ENCODE measurements at places on chromosomes 12 and 14.

GRCh38 chr12:119683816-119684215, 15.9 kb downstream of the PRKAB1 start:
- DNase-seq, result no peak

DNA sequence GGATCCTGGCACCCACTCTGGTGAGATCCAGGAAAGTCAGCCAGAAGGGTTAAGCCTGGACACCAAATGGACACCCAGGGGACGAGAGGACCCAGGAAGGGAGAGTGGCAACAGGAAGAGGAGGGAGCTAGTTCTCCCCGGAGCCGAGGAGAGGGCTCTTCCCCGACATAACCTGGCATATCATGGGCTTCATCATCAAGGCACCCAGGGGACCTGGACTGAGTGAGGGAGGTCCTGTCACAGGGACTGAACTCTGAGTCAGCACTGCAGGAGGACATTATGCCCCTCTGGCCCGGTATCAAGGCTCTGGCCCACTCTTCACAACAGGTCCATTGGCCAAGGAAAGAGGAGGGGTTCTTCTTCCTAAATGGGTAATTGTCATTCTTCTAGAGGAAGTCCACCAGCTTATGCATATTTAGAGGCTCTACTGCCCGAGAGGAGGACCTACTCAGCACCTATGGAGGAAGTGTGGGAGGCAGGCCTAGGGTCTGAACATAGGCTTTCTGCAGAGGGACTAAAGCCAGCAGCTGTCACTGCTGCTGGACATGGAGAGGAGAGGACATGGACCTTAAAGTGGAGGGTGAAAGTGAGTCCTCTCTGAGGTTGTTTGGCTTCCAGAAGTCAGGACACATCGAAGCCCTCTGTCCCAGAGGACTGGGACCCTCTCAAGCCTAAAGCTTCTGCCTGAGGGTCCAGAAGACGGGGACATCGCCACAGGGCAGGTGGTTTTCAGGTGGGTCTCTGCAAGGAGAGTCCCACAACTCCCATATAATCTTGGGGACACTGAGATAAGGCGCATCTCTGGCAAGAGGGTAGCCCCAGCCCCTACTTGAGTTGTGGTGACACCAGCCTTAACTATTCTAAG, 18.6 kb downstream of the ISCA2 start:
- no peak for DNase-seq

GRCh38 chr12:11949738-11950411, 120.9 kb upstream of the BCL2L14 start:
- DNase-seq, result no peak

GRCh38 chr12:30691122-30691879, 4.4 kb downstream of the IPO8 start:
- DNase-seq, result no peak

DNA sequence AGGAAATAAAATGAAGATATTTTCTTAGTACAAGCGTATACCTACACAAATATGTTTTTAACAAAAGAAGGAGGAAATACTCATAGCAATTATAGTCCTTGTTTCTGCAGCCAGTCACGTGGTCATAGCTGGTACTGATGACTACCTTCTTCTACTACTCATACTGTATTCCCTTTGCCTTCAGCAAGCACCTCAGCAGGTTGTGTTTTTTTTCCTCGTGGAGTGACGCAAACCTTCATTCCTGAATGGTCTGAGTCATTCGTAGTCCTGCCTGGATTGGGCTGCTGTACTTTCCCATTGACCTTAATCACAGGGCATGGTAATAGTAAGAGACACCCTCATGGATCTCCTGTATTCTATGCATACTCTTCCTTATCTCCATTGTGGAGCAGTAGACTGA, 25.7 kb upstream of the SLC16A7 start:
- DNase-seq, result no peak

- DNase-seq, result peak; percentile 82
Observed at GRCh38 chr12:2958432-2959191, 585 bp upstream of the TEAD4 start.

GRCh38 chr12:96048393-96048969, 13.1 kb upstream of the LTA4H start:
- no peak for DNase-seq

- DNase-seq, result peak; percentile 61
Observed at GRCh38 chr12:1842183-1842904, 22.0 kb downstream of the LRTM2 start.

DNA sequence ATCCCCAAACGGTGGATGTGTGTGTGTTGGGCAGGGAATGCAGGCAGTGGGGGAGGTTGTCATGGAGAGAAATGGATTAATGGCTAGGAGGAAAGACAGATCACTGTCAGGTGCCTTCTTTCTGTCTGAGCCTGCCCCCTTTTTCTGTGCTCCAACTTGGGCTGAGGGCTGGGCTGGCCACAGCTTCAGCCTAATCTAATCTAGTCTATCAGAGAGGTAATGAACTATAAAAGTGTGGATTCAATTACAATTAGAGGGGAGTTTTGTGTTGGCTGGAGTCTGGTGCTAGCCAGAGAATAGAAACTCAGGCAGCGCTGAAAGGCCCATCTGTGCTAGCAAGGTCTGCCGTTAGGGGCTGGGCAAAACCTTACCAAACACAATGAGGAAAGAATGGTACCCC, 41.2 kb downstream of the NEUROD4 start:
- no peak for DNase-seq

GRCh38 chr12:124684496-124684895, 117.1 kb upstream of the NCOR2 start:
- no peak for DNase-seq

DNA sequence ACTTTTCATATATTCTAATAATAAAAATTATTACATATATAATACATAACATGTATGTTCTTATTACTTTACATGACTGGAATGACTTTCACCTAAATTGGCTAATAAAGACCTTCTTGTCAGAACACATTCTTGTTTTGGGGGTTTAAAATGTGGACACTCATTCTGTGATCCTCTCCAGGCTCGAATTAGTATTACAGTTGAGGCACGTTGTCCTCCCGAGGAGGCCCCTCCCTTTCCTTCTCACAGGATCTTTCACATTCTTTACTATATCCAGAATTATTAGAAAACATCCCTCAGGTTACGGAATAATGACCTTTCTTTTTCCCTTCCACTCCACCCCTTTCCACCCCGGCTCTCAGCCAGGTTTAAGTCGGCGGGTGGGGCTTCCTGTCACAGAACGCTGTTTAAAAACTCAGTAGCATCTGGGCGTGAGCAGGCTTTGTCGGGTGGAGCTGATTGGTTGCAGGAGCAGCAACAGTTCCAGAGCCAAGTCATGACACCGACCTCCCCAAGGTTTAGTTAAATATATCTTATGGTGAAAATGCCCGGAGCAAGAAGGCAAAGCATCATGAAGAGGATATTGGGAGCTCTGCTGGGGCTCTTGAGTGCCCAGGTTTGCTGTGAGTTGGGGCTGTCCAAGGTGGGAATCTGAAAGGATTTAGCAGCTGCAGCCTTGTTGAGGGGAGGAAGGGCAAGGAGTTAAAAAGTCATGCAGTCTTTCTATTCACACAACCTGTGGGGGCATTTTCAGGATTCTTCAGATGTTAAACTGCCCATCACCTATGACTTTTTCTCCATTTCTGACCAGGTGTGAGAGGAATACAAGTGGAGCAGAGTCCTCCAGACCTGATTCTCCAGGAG, 396.7 kb upstream of the OR4E1 start:
- DNase-seq, result no peak

GRCh38 chr14:65502676-65503124, 90.2 kb downstream of the FUT8 start:
- no peak for DNase-seq

DNA sequence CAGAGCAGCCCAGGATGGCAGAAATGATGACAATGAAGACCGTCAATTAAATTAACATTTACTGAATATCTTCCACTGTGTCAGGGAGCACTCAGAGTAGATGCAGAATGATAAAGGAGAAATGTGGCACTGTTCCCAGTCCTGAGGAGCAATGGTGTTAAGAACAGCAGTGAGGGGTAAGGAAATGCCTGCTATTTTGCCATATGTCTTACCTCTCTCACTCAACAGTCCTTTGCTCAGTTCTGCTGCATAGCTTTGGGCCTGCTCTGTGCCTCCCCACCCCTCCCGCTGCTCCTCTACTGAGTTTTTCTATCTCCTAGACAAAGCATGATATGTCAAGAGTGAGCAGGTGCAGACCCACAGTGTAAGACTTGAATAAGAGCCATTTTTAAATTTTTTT, 318.8 kb downstream of the NAV3 start:
- no peak for DNase-seq

- no peak for DNase-seq
Observed at GRCh38 chr14:95056476-95056875, 100.9 kb downstream of the DICER1 start.

DNA sequence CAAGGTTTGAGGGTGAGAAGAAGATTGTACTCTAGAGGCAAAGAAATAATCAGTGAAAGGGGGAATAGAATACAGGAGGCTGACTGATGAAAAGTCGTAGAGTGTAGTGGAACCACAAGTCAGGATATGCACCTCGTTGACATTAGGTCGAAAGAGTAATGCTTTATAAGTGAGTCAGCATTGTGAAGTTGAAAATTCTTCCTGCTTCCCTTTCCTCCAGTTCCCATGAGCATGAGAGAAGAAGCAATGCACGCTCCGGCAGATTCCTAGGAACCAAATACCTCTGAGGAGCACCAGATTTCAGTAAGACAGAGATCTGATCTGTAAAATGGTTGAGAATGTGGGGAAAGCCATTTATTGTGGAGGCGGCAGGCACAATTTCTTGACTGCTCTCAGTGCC, 16.5 kb downstream of the CCER1 start:
- no peak for DNase-seq

- DNase-seq, result no peak
Observed at GRCh38 chr12:93976024-93976423, 172.4 kb upstream of the PLXNC1 start.

- no peak for DNase-seq
Observed at GRCh38 chr14:60573943-60574495, 65.1 kb downstream of the SIX6 start.

GRCh38 chr12:990661-991349, at the start of gene ERC1:
Gene ERC1, plus strand, starts transcription at chr12:991223. Its CDS starts 36,681 bp downstream, at chr12:1027904.
- DNase-seq, result peak; percentile 93

GRCh38 chr14:97120204-97120603, 323.0 kb downstream of the VRK1 start:
- no peak for DNase-seq

DNA sequence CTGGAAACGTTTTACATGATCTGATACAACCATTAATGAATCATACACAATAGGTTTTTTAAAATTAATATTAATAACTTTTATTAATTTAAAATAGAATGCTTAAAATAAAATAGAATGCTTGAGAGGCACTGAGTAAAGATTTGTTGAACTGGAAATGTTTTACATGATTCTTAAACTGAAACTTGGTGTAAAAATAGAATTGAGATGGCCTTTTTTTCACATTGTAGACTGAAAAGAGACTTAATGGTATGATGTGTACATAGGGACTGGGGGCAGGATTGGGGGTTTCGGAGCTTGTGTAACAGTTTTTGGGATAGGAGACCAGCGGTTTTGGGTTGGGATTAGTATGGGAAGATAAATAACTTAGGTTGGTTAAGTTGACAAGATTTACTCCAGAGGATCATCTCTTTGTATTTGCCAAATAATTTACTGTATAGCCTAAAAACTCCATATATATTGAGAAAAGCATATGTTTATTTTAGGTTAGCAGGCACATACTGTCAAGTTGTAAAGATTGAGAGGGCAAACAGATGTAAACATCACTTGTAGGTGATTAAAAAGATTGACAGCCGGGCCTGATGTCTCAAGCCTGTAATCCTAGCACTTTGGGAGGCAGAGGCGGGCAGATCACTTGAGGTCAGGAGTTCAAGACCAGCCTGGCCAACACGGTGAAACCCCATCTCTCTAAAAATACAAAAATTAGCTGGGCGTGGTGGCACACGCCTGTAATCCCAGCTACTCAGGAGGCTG, 2.0 kb upstream of the ZNF410 start:
- no peak for DNase-seq

DNA sequence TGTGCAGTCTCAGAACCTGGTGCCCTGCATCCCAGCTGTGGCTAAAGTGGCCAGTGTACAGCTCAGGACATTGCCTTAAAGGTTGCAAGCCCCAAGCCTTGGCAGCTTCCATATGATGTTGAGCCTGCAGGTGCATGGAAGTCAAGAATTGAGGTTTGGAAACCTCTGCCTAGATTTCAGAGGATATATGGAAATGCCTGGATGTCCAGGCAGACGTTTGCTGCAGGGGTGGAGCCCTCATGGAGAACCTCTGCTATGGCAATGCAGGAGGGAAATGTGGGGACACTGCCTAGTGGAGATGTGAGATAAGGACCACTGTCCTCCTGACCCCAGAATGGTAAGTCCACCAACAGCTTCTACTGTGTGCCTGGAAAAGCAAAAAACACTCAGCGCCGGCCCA, 17.9 kb upstream of the CNIH1 start:
- DNase-seq, result no peak

DNA sequence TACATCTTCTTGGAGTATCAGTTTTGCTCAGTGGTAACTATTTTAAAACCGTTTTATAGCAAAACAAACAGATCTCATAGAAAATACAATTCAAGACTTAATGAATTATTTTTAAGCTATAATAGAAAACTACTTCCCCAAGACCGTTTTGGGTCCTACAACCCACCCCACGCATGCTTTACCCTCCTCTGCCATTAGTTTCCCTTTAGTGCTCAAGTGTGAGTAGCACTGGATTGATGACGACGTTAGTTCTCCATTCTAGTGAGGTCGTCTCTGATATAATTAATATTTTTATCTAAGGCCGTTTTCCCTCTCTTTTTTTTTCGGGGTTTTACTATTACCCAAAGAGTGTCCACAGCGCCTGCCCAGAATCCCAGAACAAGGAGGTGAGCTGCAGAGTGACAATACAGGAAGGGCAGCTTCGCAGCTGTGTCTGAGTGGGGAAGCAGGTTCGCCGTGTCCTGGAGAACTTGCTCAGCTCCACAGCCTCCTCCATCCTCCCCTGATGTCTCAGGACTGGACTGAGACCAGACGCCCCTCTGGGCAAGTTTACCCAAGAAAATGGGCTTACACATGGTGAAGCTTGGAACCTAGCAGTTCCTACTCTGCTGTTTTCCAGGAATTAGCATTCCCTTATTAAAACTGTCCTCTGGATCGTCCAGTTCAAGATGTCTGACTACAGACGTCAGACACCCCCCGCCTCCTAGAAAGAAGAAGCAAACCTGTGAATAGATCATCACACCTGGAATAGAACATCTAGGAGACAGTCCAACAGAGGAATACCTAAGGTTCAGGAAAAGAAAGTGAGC, 31.9 kb upstream of the MON2 start:
- DNase-seq, result no peak

DNA sequence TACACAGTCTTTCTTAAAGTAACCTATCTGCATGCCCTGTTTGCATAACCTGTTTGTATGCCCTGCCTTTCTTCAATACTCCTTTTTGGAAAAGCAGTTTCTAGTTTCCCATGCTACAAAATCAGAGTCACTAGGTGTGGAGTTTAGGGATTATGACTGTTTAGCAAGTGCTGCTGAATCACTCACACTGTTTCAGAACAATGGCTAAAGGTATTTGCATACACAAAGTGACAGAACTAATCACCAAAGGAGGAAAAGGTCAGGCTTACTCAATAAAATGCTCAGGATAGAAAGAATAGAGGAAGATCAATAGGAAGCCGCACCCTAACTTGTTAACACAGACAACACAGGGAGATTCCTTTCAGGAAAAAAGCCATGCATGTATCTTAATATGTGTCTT, 19.4 kb downstream of the EGLN3 start:
- DNase-seq, result no peak

GRCh38 chr12:60194678-60195077, 598.8 kb downstream of the SLC16A7 start:
- no peak for DNase-seq

Data from coronary artery (tissue), 2 donors.